Activated CD4-positive, alpha-beta T cell treated with anti-CD3 and anti-CD28 coated beads, Interleukin-2, amount 50 U/mL, for 16 hours (primary cell): ENCODE measurements at places on chromosomes 7 and 10.
A peak's percentile ranks its signal among the peaks of the same experiment; 100 is the strongest.

DNA sequence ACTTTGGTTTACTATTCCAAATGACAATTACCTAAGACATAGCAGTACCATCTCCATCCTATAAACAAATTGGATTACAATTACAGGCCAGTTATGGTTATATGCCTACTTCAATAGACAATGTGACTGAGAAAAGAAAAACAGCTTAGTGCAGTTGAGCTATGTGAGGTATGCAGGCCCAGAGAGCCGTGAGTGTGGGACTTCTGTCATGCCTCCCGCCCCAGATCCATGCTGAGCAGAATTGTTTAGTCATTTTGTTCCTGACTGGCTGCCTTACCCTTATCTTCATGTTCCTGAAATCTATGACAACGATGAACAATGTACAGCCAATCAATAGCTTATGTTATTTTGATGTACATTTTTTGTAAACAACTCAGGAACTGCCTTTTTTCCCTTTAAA, 21.7 kb downstream of the LARP4B start:
- DNase-seq: no peak

- DNase-seq: no peak
Observed at GRCh38 chr7:138982204-138982623, 1.0 kb upstream of the KIAA1549 start.

DNA sequence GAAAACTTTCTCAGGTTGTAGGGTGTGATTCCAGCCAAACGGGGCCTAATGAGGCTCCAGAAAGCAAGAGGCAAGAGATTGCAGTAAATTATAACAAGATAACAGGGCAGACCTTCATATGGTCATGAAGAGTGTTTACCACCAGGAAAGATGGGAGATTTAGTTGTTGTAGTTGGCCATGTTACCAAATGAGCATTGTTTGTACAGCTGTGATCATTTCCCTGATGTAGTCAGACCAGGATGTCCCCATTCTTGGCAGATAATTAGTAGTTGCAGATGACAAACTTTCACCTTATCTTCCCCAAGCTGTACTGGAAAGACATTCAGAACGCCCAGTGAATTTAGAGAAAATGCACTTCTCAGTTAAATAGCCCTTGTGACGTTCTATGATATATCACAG, 630.8 kb downstream of the ANKRD7 start:
- DNase-seq: no peak

GRCh38 chr7:70735313-70735712, 396.6 kb upstream of the GALNT17 start:
- DNase-seq: no peak

- DNase-seq: no peak
Observed at GRCh38 chr7:102072636-102073209, 213.9 kb upstream of the SH2B2 start.

GRCh38 chr7:114825423-114825951, 96.4 kb upstream of the MDFIC start:
- peak; percentile 61 for DNase-seq

DNA sequence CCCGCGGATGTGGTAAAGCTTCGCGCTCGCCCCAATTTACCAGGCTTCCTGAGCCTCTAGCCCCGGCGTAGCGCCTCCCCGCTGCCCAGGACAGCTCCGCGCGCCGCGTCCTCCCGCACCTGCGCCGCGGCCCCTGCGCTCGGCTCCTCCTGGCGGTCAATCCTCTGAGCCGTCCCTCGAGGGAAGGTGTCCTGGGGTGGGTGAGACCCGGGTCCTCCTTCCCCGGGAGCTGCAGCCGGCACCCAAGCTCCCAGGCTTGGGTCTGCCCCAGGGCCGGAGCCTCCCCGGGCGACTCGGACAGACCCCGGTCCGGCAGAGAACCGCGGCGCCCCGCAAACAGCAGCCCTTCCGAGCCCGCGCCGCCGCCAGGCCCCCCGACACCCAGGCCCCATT, 512 bp downstream of the OSBPL3 start:
- peak; percentile 82 for DNase-seq

- DNase-seq: no peak
Observed at GRCh38 chr7:42024537-42024936, 212.5 kb downstream of the GLI3 start.

GRCh38 chr10:131838966-131839742, 61.7 kb upstream of the PPP2R2D start:
- no peak for DNase-seq

DNA sequence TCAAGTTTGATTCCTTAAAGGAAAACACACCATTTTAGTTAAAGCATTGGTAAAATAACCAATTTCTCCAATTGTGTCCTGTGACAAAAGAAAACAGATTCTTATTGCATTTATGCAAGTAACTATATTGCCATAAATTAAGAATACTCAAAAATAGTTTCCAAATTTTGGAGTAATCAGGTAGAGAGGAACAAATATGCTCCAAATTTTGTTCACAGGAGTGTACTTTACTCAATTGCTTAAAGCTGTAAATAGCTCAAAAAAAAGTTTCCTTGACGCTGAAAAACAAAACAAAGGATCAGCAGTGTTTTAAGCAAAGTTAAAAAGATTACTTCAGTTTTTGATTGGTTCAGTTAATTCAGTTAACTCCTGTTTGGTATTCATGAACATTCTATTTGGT, 52.2 kb upstream of the INHBA start:
- no peak for DNase-seq

DNA sequence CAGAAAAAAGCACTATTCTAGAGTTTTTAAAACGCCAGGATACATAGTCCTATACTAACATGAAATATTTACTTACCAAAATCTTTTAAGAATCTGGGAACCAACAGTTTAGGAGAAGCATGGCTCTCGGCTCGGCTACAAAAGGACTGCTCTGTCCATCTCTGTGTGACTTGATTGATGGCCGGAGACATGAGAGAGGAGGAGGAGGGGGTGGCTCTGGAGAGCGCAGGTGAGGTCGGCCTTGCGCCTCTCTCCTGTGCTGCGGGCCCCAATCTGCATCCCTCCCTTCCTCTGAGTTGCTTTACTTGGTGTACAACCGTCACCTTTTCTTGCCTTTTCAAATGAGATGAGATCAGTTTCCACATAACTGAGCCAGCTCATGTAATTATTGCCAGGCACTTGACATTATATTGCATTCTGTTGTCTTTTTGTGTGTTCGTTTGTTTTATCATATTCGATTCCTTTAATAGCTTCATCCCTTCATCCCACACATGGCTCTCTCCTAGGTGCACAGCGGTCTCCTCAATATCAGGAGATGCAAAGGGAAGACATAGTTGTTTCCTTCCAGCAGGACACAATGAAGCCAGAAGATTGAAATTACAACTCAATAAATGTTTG, 87.8 kb upstream of the KLF6 start:
- no peak for DNase-seq

DNA sequence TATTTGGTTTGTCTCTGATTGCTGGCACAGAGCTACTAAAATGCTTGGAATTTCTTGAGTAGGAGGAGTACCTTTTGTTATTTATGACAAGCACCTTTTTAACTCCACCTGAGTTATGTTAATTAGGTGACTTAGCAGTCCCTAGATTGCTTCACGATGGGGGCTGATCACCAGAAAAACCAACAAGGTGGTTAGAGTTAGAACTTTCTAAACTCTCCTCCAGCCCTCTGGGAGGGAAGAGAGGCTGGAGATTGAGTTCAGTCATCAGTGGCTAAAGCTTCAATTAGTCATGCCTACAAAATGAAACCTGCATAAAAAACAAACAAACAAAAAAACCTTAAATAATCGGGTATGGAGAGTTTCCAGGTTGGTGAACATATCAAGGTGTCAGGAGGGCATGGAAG, 23.6 kb upstream of the ING3 start:
- no peak for DNase-seq

DNA sequence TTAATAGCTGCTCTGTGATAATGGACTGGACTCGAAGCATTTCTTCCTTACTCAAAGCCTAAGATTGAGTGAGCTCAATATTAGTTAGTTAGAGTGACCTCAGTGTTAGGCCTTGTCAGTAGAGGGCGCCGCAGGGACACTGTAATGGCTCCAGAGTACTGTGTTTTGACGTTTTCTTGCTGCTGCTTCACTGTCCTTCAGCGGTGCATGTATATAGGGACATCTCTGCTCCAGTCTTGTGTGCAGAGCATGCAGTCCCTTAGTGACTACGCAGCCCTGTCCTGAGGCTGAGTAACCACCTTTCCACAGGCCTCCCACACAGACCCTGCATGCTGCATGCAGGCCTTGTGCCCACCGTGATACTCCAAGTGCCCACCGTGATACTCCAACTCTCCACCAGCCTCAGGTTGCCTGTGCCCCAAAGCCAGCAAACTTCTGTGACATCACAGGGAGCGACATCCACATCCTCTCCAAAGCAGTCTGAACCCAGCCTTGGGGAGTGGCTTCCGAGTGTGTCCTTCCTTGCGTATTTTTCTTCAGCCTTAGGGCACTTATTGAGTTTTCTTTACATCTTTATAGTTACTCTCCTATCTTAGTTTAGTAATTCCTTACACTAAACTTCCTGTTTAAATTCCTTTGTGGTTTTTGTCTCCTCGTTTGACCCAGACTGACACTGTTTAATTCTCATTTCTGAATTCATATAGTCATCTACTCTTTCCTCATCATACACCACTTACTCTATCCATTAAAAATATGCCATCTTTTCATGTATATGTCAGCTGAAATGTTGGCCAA, 118.2 kb downstream of the JAZF1 start:
- DNase-seq: peak; percentile 67

- peak; percentile 5 for DNase-seq
Observed at GRCh38 chr7:20329389-20330238, 1.1 kb upstream of the ITGB8 start.

GRCh38 chr7:1052031-1052818, 7.9 kb downstream of the GPR146 start:
- no peak for DNase-seq

- DNase-seq: no peak
Observed at GRCh38 chr7:24894429-24895221, 85.4 kb downstream of the OSBPL3 start.

- DNase-seq: no peak
Observed at GRCh38 chr10:73887294-73888039, 13.1 kb upstream of the CAMK2G start.

DNA sequence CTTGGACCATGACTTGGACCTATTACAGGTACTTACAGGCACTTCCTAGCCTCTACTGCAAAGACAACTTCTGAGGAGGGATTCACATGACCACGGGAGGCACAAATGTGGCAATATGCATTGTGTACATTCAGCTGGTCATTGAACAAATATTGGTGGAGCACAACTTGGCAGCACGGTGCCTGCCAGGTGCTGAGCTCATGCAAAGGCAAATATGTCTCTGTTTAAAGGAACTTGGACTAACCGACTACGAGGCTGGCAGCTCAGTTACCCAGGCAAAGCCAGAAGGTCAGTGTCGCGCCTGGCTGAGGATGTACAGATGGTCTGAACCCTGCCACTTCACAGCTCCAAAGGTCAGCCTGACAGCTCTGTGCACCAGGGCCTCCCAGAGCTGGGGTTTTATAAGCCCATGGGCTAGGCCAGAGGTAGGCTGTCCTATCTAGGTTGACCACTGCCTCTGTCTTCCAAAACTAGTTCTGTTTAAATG, 6.1 kb downstream of the DENND11 start:
- no peak for DNase-seq

DNA sequence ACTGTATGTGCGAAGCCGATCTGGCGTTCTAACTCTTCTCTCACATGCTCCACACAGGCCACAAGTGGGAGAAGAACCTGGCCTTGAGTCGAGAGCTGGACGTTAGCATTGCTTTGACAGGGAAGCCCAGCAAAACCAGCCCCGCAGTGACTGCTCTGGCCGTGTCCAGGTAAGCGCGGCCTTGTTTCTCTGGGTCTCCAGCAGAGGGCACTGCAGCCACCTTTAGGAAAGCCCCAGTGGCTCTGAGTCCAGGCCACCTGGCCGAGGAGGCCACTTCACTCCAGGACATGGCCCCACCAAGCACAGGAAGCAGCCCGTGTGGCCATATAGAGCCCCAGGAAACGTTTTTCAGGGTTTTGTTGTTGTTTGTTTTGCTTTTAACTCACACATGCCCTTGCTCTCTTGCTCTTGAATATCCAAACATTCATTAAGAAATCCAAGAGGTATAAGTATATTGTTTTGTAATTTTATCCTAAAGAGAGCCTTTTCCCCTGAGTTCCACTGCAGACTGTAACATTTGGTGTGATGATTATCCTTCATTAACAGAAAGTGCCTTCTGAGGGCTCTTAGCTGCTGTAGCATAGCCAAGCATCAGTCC, 41.8 kb upstream of the LRRC18 start:
- peak; percentile 49 for DNase-seq

- DNase-seq: peak; percentile 48
Observed at GRCh38 chr7:24963218-24963617, 16.8 kb downstream of the OSBPL3 start.

- no peak for DNase-seq
Observed at GRCh38 chr7:142248-142941, 50.0 kb upstream of the FAM20C start.

DNA sequence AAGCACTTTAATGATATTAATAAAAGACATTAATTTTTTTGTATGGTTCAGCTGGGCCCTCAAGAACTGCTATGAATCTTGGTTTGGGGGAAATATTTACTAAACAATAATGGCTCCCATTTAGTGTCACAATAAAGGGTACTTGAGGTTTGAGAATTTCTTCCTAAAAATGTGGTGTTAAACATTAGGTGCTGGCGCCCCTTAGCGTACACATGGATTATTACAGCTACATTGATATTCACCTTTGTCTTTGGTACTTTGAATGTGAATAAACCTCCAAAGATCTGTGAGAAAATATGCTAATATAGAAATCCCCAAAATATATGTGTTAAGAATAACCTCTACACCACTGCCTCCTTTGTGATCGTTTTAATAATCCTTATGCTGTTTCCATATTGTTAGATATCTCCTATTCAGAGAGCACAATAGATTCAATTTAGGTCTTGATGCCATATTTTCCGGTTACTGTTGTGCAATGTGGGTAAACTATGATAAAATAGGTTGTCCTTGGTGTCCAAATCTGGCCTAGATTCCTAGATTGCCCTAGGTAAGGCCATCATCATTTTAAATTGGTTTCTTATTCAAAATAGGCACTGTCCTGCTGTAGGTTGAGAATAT, 161.8 kb upstream of the CACNA2D1 start:
- DNase-seq: peak; percentile 9

- DNase-seq: no peak
Observed at GRCh38 chr7:2980401-2981102, 63.1 kb downstream of the CARD11 start.

DNA sequence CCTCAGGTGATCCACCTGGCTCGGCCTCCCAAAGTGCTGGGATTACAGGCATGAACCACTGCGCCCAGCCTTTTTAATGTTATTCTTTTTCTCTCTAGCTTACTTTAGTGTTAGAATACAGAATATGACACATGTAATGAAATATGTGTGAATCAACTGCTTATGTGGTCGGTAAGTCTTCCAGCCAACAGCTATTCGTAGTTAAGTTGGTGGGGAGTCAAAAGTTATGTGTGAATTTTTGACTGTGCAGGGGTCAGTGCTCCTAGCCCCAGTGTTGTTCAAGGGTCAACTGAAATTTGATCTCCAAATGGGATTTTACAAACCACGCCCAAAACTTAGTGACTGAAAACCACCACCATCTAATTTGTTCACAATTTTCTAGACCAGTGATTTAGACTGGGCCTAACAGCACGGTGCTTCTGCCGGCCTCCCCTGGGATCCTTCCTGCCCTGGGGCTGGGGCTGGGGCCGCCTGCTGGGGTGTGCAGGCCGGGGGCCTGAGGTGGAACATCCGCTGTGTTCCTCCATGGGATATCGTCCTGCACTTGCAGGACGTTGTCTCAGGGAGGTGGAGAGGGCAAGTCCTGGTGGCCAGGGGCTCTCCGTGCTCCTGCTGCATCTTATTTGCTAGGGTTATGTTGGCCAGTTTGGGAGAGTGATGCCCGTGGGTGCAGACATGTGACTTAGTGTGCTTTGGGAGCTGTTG, 24.5 kb upstream of the GRB10 start:
- DNase-seq: no peak
